ENCODE measurements at places on chromosomes 6 and 20. TPM values are rescaled to one million over a fixed set of nuclear protein-coding genes. Genes with fewer than 3 reads are reported as not detected.
A peak's percentile ranks its signal among the peaks of the same experiment; 100 is the strongest.

Gene MAS1
- not detected for total RNA-seq

DNA sequence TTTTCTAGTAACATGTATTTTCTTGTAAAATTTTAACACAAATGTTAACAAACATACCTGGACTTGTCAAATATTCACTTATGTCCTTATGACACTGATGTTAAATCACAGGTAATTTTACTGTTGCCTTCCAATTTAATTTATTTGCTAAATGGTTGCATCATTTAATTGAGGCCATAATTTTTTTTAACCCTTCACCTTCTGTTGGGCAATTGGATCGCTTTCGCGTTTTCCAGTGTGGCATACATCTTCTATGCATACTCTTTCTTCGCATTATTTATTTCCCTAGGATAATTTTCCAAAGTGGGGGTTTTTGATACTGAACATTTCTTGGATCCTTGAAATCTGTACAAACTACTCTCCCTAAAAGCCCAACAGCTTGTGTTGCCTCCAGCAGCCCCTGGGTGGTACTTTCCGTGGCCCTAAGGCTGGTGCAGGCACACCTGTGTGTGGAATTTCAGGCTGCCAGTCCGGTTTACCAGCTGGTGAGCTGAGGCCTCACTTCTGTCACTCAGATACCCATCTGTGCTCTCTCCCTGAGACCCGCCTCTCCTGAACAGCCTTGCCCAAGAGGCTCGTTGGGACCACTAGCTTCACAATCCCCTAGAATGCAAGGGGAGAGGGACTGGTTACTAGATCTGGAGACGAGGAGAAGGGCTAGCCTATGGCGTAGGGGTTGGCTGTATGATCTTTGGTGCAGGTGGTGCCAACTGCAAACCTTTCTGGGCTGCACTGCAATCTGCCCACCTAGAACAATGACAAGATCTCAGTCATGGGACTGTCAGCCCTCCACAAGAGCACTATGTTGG, 11.2 kb upstream of the C20orf144 start:
- DNase-seq, result no peak

- no peak for DNase-seq
Observed at GRCh38 chr6:140809694-140810101, 1323.0 kb upstream of the GJE1 start.

DNA sequence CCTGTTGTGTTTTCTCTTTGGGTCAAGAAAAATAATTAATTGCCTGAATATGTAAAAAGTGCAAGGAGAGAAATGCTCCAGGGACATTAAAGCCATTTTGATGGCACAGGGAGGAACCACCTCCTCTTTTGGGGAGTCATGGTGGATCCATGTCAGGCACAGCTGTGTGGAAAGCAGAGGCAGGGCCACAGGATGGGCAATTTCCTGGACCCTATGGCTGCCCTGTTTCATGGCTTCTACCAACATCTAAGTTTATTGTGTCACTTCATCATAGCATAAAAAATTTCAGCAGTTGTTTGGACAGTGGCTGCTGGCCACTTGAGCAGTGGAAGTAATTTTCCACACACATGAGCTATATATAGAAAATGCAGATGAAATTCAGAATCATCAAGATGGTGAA, 238.2 kb downstream of the SYNE1 start:
- DNase-seq, result no peak

- no peak for DNase-seq
Observed at GRCh38 chr6:44489910-44490604, 102.6 kb downstream of the CDC5L start.

DNA sequence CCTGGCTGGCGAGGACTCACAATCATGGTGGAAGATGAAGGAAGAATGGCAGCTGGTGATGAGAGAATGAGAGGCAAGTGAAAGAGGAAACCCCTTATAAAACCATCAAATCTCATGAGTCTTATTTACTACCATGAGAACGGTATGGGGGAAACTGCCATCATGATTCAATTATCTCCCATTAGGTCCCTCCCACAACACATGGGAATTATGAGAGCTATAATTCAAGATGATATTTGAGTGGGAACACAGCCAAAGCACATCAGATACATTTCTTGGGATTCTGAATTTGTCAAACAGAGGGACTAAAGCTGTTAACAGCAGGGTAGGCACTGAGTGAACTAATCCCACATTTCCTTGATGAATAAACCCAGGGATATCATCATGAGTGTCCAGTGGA, 116.2 kb upstream of the PLCB4 start:
- no peak for DNase-seq

GRCh38 chr20:438571-439469, 23.5 kb downstream of the TBC1D20 start:
- no peak for DNase-seq

DNA sequence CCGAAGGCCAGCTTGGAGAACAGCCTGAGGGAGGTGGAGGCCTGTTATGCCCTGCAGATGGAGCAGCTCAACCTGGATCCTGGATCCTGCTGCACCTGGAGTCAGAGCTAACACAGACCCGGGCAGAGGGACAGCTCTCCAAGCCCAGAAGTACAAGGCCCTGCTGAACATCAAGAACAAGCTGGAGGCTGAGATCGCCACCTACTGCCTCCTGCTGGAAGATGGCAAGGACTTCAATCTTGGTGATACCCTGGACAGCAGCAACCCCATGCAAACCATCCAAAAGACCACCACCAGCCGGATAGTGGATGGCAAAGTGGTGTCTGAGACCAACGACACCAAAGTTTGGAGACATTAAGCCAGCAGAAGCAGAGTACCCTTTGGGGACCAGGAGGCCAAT, 223.5 kb upstream of the ID4 start:
- DNase-seq, result no peak

Gene CFAP206
- 0.44 TPM for total RNA-seq

Gene HCRTR2
- total RNA-seq, result not detected

Gene SERINC3
- total RNA-seq, result 121 TPM

Gene PLEKHG1
- total RNA-seq, result 4.3 TPM

Gene KCNS1
- total RNA-seq, result 0.26 TPM

- DNase-seq, result no peak
Observed at GRCh38 chr6:138484018-138484731, 15.1 kb downstream of the NHSL1 start.

- no peak for DNase-seq
Observed at GRCh38 chr6:68126089-68126749, 508.9 kb upstream of the ADGRB3 start.

DNA sequence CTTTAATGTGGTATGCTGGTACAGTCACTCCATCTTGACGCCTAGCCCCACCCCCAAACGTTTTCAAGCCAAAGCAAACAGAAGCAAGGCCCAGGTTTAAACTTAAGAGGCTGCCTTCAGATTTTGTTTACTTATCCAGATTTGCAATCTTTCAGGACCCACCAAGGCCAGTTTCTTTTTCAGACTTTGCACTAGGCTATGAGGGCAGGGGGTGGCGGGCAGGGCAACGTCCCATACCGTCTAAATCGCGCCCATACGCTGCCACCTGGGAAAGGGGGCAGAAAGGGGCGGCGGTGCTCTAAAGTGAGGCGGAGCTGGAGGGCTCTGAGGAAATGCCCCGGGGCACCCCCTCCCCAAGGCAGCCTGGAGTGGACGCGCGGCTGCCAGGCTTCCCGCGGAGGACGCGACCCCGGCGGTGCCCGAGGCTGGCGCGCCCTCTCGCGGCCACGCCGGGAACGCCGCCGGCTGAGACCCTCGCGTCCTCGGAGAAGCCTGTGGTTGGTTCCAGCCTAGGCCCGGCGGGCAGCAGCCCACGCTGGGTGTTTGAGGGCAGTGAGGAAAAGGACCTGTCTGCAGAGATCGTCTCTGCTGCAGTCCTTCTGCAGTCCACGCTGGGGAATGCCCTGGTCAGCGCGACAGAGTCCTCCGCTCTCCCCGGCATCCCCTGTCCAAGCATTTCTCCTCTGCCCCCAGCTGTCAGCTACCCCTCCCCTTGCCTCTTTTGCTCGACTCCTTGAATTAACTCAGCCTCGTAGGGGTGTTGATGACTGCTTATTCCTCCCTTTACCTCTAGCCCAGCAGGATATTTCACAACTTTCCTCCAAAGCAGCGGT, 129.2 kb upstream of the PRND start:
- DNase-seq, result peak; percentile 87

DNA sequence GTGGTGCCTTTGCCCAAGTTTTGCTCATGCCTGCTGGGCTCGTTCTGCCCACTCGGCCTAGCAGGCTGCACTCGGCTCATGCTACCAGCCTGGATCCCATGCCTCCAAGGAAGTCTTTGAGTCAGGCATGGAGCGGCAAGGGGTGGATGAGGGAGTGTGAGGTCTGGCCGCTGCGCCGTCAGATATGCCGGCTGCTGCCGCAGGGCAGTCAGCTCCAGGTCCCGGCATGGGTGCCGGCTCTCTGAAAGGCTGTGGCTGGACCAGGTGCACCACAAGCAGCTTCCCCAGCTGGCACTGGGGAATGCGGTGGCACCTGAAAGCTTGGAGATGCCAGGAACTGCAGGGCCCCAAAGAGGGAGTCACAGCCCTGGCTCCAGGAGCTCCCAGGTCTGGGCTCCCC, 75.5 kb downstream of the GPR63 start:
- DNase-seq, result no peak

- no peak for DNase-seq
Observed at GRCh38 chr6:126437205-126437604, 97.3 kb downstream of the CENPW start.

- DNase-seq, result peak; percentile 36
Observed at GRCh38 chr6:108203189-108204112, 37.6 kb downstream of the NR2E1 start.

- no peak for DNase-seq
Observed at GRCh38 chr20:62119591-62120364, 2.5 kb upstream of the LSM14B start.

- no peak for DNase-seq
Observed at GRCh38 chr6:25615471-25615870, 36.5 kb upstream of the SCGN start.

GRCh38 chr6:16799279-16800193, 38.3 kb upstream of the ATXN1 start:
- DNase-seq, result no peak

Gene GGTLC1
- total RNA-seq, result not detected

GRCh38 chr6:91305755-91306154, 718.9 kb upstream of the MAP3K7 start:
- no peak for DNase-seq

DNA sequence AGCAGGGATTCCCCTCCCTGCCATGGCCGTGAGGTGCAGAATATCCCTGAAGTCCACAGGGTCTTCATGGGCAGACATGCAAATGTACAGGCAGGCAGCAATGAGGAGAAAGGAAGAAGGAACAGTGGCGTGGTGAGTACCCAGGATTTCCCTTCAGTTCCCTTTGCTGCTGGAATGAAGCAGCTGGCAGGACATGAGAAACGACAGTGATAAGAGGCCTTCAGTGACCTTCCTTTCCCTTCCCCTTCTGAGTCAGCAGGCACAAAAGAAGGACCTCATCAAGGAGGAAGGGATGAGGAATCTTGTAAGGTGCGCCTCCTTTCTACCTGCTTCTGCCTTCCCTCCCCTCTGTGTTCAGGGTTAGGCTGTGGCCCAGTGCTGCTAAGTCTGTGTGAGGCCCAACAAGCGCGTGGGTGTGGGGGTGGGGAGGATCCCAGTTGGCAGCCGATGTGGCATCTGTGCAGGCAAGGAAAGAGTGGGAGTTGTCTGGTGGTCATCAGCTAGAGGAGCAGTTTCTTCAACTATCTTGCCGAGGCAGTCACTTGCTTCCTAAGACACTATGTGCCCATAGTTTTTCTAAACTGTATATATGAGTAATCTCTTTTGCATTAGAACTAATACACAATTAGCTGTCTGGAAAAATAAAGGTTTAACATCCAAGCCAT, 29.5 kb upstream of the FBXO9 start:
- no peak for DNase-seq

Gene GHRH
- not detected for total RNA-seq
